ENCODE measurements at places on chromosomes 16 and 17. TPM values are rescaled to one million over a fixed set of nuclear protein-coding genes. Genes with fewer than 3 reads are reported as not detected.

DNA sequence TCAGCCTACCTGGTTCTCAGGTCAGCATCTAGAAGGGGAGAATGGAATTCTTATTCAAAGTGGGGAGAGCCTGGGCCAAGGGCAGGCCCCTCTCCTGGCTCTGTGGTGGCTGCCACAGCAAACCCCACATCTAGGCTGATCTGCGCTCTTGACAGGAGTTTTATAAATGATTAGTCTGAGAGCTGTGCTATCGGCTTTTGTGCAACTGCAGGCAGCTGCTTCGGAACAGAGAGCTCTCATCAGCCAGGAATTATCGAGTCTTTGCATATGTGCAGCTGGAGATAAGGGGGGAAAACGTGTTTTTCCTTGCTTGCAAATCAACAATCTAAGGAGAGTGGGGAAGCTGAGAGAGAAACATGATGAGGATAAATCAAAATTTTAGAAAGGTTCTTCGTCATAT, 91.7 kb downstream of the HS3ST3A1 start:
- DNase-seq = no peak

- DNase-seq = no peak
These were observed 16.6 kb downstream of the KRT12 start for GRCh38 chr17:40850293-40850972.

DNA sequence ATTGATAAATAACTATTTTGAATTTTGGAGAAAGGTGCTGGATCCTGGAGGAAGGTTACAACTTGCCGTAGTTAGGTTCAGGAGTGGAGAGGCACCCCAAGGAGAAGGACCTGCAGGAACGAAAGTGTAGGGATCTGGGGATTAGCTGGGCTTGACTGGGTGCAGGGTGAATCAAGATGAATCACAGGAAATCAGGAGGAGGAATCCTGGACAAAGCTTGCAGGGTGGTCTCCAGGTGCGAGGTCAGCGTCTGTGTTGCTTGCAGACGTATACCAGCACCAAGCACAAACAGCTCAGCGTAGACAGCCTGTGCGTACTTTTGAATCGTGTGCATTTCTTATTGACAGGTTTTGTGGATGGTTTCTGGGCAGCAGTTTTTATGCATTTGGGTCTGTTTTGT, 144.3 kb downstream of the MSI2 start:
- DNase-seq = no peak

DNA sequence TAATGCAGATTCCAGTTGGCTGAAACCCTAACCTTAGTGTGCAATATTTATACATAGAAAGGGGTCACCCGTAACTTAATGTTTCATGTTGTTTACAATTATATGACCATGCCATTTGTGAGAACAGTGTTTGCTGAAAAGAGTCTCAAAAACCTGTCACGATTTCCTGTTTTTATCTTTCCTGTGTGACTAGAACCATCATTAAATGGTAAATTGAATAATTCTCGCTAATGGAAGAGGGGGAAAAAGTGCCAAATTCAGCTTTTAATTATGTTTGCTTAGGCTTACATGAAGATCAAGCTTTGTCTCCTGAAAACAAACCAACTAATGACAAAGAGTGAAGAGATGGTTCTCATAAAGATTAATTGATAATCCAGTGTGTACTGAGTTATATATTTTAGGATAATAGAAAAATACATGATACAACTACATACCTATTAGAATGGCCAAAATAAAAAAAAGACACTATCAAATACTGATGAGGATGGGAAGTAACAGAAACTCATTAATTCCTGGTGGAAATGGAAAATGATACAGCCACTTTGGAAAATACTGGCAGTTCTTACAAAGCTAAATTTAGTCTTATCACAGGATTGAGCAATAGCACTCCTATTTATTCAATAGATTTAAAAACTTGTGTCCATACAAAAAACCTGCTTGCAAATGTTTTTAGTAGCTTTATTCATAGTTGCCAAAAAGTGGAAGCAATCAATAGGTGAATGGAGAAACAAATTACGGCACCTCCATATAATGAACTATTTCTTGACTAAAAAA, 141.7 kb downstream of the CDK5R1 start:
- no peak for DNase-seq

- no peak for DNase-seq
These were observed 1.5 kb downstream of the PIP4K2B start for GRCh38 chr17:38797828-38798227.

DNA sequence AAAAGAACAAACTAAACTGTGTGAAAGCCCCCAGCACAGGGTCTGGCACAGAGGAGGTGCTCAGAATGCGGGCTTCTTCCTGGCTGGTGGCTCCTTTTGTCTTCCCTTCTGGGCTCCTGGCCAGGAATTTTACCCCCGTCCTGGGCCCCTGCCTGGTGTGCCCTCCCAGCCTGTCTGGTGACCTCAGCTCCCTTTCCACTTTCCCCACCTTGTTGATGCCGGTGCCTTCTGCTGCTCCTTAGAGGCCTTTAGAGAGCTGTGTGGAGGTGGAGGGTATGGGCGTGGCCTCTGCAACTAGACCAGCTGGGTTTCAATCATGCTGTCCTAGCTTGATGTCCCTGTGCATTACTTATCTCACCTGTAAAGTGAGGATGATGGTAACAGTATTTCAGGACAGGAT, 16.8 kb downstream of the PIRT start:
- no peak for DNase-seq

DNA sequence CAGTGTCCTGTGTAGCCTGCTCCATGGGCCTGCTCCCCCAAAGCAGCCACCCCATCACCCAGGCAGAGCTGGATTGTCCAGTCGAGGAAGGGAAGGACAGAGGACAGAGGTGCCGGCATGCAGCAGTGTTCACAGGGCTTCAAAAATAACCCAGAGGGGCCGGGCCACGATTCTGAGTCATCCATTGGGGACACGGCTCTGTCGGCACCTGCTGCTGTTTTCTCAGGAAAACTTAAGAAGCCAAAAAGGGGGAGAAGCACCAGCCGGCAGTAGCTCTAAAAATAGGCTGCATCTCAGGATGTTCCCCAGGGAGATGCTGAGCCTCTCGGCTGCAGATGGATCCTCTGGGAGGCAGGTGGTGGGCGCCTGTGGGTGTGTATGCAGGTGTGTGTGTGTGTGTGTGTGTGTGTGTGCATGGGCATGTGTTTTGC, 1.6 kb downstream of the CA7 start:
- no peak for DNase-seq

DNA sequence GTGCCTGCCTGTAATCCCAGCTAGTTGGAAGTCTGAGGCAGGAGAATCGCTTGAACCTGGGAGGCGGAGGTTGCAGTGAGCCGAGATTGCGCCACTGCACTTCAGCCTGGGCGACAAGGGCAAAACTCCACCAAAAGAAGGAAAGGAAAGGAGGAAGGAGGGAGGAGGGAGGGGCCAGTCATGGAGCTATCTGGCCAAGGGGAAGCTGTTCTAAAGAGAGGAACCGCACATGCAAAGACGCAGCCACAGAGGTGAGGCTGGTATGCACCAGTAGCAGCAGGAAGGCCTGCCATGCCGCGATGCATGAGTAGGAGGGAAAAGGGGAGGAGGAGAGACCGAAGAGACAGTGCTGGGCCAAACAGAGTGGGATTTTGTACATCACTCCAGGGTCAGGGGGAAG, 35.9 kb downstream of the HSBP1 start:
- no peak for DNase-seq

Gene TNS4
- 0.77 TPM for total RNA-seq

Gene NME1
- total RNA-seq = 19.9 TPM

DNA sequence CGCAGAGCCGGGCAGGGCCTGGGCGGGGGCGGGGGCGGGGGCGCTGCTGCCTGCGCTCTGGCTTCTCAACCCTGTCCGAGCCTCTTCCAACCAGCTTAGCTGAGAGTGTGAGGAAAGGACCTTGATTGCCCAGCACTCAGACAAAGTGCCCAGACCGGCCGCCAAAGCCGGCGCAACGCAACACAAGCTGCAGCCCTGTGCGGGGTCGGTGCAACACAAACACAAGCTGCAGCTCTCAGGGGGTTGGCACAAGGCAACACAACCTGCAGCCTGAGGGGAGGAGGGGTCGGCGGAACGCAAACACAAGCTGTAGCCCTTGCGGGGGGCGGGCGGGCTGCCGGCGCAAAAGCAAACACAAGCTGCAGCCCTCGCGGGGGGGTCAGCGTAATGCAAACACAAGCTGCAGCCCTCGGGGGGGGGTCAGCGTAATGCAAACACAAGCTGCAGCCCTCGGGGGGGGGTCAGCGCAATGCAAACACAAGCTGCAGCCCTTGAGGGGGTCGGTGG, 60.0 kb downstream of the KLHDC4 start:
- DNase-seq = no peak

GRCh38 chr16:370979-371514, 709 bp upstream of the MRPL28 start:
- DNase-seq = no peak

- DNase-seq = no peak
These were observed 13.7 kb downstream of the SLX4 start for GRCh38 chr16:3597676-3598075.

Gene G6PC1
- total RNA-seq = not detected

DNA sequence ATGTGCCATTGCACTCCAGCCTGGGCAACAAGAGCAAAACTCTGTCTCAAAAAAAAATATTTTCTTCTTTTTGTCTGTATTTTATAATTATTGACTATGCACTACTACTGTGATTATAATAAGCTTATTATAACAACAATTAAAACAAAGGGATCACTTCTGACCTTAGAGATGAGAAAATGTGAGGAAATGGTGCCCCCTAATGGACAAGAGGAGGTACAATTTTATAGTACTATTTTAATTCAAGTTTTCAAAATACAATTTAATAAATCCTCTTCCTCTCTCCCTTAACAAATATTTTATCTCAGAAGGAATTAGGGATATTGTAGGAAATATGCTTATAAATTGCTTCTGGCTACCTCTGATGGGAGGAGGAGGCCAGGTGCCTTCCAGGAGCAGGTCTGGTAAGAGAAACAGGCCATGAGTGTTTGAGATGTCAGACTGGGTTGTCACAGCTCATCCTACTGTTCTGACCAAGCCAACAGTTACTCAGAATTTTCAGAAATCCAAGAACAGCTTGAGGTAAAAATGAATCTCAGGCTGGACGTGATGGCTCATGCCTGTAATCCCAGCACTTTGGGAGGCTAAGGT, 14.0 kb downstream of the VPS53 start:
- DNase-seq = no peak

Gene C16orf54
- total RNA-seq = 259 TPM

DNA sequence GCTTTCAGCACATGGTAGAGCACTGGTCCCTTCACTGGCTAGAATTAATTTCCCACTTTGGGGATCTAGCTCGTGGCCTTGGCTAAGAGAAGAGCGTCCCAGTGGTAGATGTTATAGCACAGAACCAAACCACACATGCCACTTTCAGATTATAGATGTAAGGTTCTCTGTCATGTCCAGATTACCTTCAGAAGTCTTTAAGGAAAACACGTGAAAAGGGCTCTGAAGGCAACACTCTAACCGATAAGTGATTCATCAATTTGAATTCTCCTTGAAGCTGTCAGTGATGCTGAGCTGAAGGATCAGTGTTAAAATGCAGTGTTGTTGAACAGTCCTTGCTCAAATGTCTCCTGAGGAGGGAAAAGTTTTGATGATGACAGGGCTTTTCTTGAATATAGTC, 43.5 kb upstream of the VPS4A start:
- DNase-seq = no peak

Gene PIK3R5
- 164 TPM for total RNA-seq

Gene KRT9
- total RNA-seq = not detected

DNA sequence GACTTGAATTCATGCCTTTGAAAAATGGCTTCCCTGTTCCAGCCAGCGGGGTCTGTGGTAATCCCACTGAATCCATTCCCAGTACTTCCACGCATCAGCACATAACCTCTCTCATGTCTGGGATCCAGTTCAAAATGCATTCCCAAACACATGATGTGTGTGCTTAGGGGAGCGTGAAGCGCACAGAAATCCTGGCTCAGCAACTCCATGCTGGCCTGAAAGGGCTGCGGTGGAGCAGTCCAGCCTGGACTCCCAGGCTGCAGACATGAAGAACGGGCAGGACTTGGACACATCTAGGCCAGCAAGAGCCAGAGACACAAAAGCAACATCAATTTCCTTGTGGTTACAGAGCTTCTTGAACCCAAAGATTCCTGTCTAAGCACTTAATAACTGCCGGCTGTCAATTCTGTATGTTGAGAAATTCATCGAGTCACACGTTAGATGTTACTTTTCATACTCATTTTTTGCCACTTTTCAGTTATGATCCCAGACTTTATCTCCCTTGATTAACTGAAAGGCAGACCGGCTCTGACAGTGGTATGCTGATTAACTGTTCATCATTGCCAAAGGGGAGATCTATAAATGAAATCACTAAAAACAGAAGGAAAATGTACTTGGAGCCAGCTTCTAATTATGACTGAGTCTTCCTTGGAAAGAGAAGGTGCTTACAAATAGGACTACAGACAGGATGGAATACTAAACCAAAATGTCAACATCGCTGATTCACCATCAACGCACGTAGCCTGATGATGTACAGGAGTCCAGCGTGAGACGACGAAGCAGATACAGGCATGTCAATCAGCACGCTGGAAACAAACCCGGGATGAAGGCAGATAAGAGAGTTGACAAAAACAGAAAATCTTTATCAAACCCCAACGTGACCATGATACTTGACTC, 23.0 kb downstream of the NSMCE1 start:
- DNase-seq = no peak

Gene APRT
- 130 TPM for total RNA-seq

GRCh38 chr16:31472709-31473203, 804 bp downstream of the TGFB1I1 start:
- DNase-seq = no peak

Gene KRTAP4-3
- not detected for total RNA-seq

GRCh38 chr16:8391257-8391656, 199.1 kb downstream of the TMEM114 start:
- DNase-seq = no peak

GRCh38 chr16:78795433-78795832, 696.0 kb downstream of the WWOX start:
- no peak for DNase-seq

- DNase-seq = no peak
These were observed 573 bp upstream of the GNAO1 start for GRCh38 chr16:56190677-56191155.

Gene AOC3
- 1.0 TPM for total RNA-seq

DNA sequence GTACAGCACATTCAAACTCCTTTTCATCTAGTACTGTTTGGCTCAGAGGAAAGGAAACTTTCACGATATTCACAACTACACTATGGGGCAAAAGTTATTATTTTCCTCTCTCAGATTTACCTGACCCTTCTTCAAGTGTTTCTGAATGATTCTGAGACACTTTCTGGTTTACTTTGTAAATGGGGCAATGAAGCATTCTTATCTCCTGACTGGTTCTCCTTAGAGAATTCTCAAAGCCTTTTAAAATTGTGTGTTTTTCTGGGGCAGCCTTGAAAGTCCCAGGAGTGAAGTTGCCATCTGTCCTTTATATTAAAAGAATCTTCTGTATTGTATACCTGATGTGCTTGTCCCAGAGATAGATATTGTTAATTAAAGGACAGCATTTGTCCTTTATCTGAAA, 264.9 kb downstream of the FTO start:
- DNase-seq = no peak
